ENCODE measurements at places on chromosomes 2 and 18. TPM values are rescaled to one million over a fixed set of nuclear protein-coding genes. Genes with fewer than 3 reads are reported as not detected.

The LINC00305 gene
- not detected for total RNA-seq

The STEAP3 gene
- total RNA-seq = not detected

The SERPINB11 gene
- total RNA-seq = not detected

The LRRTM1 gene
- total RNA-seq = 11.9 TPM

The ABCG8 gene
- 0.31 TPM for total RNA-seq

The SOWAHC gene
- total RNA-seq = 44.0 TPM

The DSG1 gene
- total RNA-seq = 0.16 TPM

The CERKL gene
- total RNA-seq = 1.1 TPM

The SLC5A7 gene
- total RNA-seq = 0.94 TPM

The FAP gene
- 2.2 TPM for total RNA-seq

The UPP2 gene
- 1.7 TPM for total RNA-seq

The SERPINB13 gene
- total RNA-seq = not detected

The ZC3H6 gene
- 30.4 TPM for total RNA-seq

The WNT6 gene
- not detected for total RNA-seq

The WDR75 gene
- total RNA-seq = 91.9 TPM

The PID1 gene
- 46.2 TPM for total RNA-seq

The MSTN gene
- 0.94 TPM for total RNA-seq

The AGBL5 gene
- total RNA-seq = 17.5 TPM

The CFAP53 gene
- total RNA-seq = 1.4 TPM

The TTN gene
- 3.7 TPM for total RNA-seq

The ATG16L1 gene
- total RNA-seq = 36.7 TPM

The IL18R1 gene
- under 0.01 TPM for total RNA-seq

The FEV gene
- total RNA-seq = not detected

The SLC19A3 gene
- total RNA-seq = 1.2 TPM

The FMNL2 gene
- 114 TPM for total RNA-seq

The TRIM43 gene
- total RNA-seq = not detected

The MRO gene
- total RNA-seq = 0.94 TPM

The COBLL1 gene
- 10.8 TPM for total RNA-seq

The FAM228A gene
- total RNA-seq = 3.9 TPM

The KCNJ13 gene
- 1.1 TPM for total RNA-seq

Measured in occipital lobe (tissue), 3 donors.